Stomach (tissue), 19 donors: ENCODE measurements at places on chromosomes 5 and 9.

DNA sequence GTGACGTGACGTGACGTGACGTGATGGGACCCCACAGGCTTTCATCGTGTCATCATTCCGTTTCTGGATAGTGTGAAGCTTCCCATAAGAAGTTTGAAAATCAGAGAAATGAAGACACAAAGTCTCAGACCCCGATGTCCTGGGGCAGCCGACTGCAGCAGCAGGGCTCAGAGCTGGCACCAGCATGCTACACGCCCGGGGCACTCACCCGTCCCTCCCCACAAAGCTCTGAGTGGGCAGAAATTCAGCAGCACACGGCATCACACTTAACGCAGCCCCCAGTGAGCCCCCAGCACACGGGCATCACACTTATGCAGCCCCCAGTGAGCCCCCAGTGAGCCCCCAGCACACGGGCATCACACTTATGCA, 42.2 kb downstream of the SLC12A7 start:
- no peak for DNase-seq

DNA sequence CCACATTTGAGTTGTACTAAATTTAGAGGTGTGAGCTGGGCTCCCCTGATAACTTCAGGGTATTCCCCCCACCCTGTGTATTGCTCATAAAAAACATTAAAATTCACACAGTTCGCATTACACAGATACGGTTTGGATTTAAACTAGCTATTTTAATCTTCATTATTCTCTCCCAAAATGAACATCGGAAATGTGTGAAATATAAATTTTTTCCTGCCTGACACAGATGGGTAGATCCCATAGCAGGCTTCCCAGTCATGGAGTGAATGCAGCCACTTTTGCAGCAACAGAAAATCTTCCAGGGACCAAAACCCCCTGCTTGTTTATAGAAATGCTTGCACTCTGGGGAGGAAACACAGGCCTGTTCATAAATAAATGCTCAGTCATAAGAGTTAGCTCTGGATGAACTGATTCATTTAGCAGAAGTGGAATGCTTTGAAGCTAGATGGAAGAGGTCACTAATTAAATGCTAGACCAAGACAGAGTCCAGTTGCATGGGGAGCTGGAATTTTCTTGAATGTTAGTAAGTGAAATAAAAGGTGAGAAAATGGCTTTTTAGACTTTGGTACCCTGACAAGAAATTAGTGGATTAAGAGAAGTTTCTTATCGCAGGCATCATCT, 115.6 kb downstream of the PDE8B start:
- no peak for DNase-seq

GRCh38 chr5:19987612-19988361, at the start of gene CDH18:
TSS of gene CDH18 (minus strand) at chr5:19988200. CDS start at chr5:19838986, 149,214 bp downstream.
- peak; percentile 40 for DNase-seq

DNA sequence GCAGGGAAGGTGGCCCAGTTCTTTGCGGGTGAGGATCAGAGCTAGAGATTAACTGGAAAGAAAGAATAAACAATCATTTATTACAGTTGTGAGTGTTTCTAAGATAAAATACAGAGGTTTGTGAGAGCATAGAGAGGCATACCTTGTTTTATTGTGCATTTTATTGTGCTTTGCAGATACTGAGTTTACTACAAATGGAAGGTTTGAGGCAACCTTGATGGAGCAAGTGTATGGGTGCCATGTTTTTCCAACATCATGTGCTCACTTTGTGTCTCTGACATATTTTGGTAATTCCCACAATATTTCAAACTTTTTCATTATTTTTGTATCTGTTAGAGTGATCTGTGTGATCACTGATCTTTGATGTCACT, 715 bp upstream of the C5orf34 start:
- no peak for DNase-seq

DNA sequence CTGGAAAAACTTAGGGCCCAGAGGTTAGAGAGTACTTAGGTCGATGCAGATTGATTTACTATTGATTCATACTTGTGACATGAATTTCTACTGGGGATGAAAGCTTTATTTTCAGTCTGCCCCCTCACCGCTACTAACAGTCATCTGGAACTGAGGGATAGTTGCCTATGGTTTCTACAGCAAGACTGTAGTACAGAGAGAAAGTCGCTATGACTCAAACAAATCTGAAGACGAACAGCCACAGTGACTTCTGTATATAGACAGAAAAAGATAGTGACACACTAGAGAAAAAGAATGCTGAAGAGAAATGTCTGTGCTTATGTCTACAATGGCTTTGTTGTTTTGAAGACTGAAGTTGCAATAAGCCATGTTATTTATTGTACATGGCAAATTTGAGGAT, 17.3 kb downstream of the OR13D1 start:
- DNase-seq: no peak

DNA sequence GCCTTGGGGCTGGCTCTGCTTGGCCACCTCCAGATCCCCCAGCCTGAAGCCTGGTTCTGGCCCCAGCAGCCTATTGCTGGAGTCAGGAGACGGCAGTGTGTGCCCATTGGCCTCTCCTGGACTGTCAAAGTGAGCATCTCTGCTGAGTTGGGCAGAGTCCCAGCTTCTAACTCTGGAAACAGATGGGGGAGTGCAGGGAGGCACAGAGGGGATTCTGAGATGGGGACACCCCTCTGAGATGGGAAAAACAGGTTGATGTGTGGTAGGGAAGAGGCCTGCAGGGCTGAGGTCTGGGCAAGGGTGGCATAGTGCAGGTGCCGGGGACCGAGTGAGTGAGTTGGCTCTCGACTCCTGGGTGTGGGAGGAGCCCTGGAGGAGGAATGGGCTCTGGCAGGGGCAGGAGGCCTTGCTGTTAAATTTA, 27.5 kb downstream of the PHF2 start:
- no peak for DNase-seq

DNA sequence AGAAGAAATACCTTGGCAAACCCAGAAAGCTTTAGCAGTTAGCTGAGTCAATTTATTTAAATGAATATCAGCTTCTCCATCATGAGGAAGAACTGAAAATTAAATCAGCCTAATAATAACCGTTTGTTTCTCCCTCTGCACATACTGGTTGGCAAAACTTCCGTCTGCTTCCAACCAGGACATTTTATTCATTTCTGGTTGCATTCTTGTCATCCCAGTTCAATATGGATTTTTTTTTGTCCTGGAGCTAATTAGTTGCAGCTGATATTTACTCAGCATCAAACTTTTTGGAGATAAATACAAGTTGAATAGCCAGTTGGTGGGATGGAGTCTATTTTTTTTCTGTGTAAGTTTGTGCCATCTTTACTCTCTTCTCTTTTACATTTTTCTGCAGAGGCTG, 126.5 kb upstream of the GDNF start:
- no peak for DNase-seq

GRCh38 chr9:123169926-123170325, 98.5 kb downstream of the STRBP start:
- no peak for DNase-seq

DNA sequence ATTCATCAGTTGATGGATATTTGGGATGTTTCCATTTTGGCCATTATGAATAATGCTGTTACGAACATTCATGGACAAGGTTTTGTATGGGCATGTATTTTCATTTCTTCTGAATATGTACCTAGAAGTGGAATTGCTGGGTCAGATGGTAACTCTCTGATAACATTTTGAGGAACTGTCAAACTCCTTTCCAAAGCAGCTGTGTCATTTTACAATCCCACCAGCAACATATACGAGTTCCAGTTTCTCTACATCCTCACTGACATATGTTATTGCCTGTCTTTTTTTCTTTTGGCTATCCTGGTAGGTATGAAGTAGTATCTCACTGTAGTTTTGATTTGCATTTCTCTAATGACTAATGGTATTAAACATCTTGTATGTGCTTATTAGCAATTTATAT, 86.7 kb downstream of the PRKACG start:
- no peak for DNase-seq
